Bronchial epithelial cell (primary cell): ENCODE measurements at places on chromosomes 3 and 15. TPM values are rescaled to one million over a fixed set of nuclear protein-coding genes. Genes with fewer than 3 reads are reported as not detected.

DNA sequence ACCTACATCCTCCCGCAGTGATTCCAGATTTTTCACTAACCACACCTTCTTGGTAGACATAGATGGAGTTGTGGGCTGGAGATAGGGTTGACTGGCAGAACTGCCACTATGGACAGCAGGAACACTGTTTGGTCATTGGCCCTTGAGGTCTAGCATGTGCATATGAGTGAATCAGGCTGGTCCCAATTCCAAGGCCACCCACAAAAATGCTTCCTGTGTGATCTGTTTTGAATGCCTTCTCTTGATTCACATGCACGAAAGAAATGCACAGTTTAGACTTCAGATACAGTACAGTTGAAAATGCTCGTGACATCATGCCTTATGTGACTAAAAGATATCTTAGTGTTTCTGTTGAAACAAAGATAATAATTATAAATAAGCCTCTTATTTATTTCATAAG is 285.8 kb upstream of the SEMA6D start:
- DNase-seq: no peak

DNA sequence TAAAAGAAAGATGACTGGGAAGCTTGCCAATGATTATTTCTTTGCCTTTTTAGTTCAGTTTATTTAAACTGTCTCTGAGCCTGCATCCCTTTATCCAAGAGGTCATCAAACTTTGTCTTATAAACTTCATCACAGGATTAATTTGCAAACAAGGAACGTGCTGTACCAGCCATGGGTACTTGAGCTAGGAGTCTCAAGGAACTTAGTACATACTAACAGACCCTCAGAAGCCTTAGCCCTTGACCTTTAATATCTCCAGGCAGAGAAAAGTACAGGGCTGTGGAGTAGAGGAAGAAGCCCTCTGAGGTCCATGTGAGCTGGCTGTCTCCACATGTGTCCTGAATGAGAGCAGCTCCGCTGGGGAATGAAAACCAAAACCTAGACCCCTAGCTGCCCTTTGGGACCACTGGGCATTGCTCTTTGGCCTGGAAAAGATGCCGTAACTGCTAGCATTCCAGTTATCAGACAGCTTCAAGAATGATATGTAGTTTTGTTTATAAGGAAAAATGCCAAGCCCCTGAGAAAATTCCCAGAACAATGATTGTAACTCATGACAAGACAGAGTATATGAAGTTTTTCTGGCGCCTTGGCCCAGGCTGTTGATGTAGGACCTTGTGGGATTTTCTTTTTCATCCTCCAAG is 92.1 kb downstream of the ASB7 start:
- no peak for DNase-seq

GRCh38 chr15:64665179-64665578 is 110.2 kb downstream of the RBPMS2 start:
- no peak for DNase-seq

GRCh38 chr15:100934726-100935125 is 15.6 kb downstream of the LRRK1 start:
- no peak for DNase-seq

GRCh38 chr3:98151241-98151640 is 4.0 kb downstream of the OR5H14 start:
- DNase-seq: peak; percentile 57

- no peak for DNase-seq
These were observed 917.5 kb downstream of the SQOR start for GRCh38 chr15:46552316-46552715.

GRCh38 chr3:69181592-69182211 is 59.3 kb upstream of the LMOD3 start:
- DNase-seq: peak; percentile 44

DNA sequence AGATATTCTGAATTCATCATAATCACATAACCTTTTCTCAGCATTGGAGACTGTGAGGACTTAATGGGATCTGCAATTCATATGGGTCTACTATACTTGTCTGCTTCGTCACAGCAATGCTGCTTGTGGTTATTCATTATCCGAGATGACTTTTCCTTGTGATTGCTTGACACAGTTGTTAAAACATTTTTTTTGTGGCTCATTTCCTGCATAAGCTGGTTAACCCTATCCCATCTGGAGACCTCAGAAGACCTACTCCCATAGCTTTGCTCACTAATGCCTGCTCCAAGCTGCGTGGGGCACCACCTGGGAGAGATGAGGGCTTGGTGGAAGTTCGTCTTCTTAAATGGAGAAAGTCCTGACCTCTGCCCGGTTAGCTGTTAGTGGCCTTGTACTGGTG is 360.8 kb downstream of the CHST2 start:
- DNase-seq: peak; percentile 14

DNA sequence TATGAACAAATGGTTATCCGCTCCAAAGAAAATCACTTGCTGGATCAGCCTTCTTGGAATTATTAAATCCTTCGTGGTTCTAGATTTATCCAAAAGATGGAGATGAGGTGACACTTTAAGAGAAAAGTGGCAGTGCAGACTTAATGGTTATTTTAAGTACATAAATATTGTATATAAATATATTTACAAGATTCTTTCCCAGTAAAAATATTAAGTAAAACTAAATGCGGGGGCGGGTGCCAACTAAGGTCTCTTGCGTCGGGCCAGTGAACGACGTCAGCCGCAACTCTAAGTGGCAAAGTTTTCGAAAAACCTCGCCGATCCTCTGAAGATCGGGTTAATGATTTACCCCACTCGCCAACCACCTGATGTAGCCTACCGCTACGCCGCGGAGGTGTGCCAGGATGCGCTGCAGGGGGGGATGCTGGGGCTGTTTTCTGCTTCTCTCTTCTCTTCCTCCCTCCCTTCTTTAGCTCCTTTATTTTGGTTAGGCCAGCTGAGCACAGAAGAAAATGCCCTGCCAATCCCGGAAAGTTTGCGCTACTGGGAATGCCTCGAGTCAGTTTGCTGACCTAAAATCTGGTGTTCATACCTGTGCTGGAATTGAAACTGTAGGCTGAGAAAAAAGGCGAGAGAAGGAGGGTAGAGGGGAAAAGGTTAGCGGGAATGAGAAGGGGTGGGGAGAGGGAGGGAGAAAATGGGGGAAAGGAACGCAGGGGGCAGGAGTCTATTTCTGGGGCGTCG is 7.6 kb upstream of the FOXB1 start:
- DNase-seq: no peak

DNA sequence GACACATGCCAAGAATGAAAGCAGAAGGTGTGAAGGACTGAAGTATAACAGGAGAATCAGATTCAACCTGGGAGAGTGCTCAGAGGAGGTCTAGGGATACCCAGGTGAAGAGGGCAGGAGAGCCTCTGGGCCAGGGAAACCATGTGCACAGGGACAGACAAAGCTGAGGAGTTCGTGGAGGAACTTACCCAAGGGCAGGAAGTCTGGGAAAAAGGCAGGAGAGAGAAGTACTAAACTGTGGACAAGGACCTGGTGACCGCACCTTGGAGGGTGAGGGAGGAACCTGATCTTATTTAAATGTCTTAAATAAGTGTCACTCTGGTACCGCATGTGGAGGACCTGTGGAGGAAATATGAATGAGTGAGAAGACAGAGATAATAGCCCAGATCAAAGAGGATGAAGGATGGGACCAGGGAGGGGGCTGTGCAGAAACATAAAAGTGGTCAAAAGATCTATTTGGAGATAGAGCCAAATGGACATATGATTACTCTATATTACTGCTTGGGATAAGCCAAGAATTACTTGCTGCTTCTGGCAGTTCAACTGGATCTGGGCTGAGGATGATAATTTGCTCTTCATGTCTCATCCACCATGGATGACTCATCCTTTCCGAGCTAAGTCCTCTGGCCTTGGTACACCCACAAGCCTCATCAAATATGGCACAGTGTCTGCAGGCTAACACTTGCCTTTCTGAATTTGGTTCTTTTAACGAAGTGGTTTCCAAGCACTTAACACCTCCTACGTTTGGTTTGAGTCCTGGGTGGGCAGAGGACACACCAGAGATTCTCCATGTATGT is 116.9 kb upstream of the NMNAT3 start:
- peak; percentile 15 for DNase-seq

DNA sequence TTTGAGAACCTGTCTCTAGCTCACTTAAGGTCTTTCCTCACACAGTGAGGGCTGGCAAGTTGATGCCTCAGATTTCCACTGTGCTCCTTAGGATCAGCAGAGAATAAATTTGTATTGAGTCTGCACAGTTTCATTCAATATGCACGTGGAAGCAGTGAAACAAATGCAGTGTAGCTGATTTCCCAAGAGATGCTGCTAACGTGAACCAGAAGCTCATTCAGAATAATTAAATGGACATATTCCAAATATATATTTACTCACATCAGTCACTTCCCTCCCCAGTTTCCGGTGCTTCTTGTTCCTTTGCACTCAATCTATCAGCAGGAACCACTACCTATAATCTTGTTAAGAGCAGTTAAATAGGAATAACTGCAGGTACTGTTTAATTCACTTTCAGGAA is 86.1 kb downstream of the UNC13C start:
- DNase-seq: no peak

DNA sequence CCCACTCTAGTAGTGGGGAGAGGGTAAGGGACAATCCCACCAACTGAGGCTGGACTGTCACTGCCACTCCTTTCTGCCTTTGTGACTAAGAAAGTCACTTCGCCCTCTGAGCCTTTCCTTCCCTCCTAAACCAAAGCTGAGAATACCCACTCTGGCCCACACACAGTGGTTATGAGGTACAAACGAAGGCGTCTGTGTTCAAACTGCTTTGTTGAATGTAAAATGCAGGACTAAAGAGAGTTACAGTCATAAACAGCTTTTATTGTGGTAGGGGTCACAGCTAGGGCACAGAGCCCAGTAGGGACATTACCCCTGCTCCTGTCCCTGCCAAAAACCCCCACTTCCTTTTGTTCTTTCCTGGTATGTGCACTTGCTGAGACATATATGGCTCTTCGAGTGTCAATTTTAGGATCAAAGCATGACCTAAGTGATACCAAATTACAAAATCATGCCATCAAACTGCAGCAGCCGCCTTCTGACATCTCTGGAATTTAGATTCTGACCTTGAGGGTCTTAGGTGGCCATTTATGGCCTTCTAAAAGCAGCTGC is 45.1 kb downstream of the CTDSPL start:
- no peak for DNase-seq

DNA sequence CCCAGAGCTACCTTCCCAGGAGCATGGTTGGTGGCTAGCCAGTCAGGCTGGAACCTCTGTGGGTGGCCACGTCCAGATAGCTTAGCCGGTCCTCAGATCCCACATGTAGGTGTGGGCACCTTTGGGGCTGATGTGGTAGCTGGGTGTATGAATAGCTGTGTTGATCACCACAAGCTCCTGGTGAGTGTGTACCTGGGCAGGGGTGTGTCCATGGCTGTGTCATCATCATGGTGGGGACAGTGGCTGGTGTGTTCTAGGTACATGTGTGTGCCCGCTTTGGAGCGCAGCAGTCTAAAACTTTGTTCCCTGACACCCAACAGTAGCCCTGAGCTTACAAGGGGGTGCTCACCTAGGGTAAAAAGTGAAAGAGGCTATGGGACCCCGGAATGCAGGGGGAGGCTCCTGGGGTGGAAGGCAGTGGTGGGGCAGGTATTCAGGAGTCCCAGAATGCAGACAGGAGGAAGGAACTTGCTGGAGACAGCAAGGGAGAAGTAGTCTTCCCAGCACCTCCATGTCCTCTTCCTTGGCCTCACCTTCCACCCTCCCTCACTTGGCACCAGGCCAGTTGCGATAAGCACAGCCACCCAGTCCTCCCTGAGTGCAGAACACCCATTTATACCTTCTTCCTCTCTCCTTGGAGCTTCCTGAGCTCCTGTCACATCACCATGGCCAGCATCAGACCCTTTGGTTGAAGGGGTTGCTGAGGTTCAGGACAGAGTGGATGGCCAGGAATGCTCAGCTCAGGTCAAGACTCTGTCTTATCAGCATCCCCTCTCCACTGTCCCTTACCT is 1.2 kb downstream of the CISH start:
- DNase-seq: no peak

DNA sequence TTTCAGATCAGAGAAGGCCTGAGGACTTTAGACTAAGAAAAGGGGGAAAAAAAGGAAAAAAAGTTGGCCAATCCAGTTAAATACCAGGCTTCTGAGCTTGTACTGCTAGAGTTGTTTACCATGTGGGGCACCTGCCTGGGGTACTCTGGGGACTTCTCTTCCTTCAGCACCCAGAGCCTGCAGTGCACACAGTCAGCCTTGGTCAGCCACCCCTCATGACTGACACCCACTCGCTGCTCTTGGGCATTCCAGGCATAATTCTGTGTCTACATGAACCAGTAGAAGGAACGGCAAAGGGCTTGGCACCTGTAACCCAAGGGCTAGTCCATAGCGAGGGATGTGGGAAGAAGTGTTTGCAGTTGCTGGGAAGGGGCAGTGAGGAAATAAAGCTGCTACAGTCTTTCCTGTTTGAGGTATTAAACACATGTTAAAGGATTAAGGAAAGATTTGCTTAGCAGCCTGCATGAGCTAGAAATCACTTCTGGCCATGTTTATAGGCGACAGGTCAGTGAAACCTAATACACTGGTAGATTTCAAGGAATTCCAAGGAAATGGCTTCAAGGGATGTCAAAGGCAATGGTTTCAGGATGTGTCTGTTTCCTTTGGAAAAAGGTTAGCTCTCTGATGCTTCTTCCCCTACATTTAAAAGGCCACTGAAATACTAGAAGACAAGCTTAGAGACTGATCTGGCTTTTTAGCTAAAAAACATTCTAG is 232.5 kb downstream of the CHST2 start:
- DNase-seq: no peak

GRCh38 chr15:41407341-41407740 is 5.0 kb upstream of the NDUFAF1 start:
- no peak for DNase-seq

DNA sequence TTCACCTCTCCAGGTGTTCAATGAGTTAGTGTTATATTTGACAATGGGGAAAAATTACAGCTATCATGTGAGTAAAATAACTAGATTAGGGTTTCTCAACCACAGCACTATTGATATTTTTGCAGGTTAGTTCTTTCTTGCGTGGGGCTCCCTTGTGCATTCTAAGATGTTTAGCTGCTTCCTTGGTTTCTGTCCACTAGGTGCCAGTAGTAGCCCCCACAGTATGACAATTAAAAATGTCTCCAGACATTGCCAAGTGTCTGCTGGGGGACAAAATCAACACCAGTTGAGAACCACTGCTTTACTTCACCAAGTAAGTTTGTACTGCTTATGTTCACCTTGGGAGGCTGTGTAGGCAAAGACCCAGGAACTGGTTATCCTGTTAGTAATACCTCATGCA is 618.7 kb downstream of the EDEM1 start:
- no peak for DNase-seq

GRCh38 chr3:136621628-136622027 is 130.6 kb downstream of the STAG1 start:
- DNase-seq: peak; percentile 69

DNA sequence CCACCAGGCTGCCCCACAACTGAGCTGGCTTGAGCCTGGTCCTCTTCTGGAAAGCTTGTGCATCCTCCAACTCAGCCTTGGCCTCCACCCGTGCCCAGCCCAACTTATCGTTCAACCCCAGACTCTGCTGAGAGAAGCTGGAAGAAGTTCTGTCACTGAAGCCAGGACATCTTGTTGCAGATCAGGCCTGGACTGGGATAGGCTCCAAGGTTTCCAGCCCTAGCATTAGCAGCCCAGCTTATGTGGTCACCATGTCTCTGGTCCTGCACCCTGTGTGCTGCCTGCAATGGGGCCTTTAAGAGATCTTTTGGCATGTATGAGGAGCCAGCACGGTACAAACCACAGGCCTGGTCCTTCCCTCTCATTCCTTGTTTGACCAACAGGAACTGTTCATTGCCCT is 15.2 kb upstream of the CAMP start:
- DNase-seq: no peak

CHMP2B gene
- 27.4 and 31.5 TPM in 2 replicates for total RNA-seq

POC1A gene
- total RNA-seq: 1.8 and 3.3 TPM in 2 replicates

CTXND1 gene
- not detected in 2 replicates for total RNA-seq

C3orf49 gene
- total RNA-seq: not detected in 2 replicates

HAUS2 gene
- total RNA-seq: 21.4 and 28.2 TPM in 2 replicates

LIPC gene
- total RNA-seq: 0.26 TPM in 1 of 2 replicates, not detected in the other

ATP8B4 gene
- 0.26 and 1.1 TPM in 2 replicates for total RNA-seq

CERS3 gene
- 4.7 and 27.3 TPM in 2 replicates for total RNA-seq

PRKCD gene
- 3.9 and 5.5 TPM in 2 replicates for total RNA-seq

USP13 gene
- total RNA-seq: 0.77 and 0.79 TPM in 2 replicates
